ENCODE measurements at places on chromosomes 2 and 18.

DNA sequence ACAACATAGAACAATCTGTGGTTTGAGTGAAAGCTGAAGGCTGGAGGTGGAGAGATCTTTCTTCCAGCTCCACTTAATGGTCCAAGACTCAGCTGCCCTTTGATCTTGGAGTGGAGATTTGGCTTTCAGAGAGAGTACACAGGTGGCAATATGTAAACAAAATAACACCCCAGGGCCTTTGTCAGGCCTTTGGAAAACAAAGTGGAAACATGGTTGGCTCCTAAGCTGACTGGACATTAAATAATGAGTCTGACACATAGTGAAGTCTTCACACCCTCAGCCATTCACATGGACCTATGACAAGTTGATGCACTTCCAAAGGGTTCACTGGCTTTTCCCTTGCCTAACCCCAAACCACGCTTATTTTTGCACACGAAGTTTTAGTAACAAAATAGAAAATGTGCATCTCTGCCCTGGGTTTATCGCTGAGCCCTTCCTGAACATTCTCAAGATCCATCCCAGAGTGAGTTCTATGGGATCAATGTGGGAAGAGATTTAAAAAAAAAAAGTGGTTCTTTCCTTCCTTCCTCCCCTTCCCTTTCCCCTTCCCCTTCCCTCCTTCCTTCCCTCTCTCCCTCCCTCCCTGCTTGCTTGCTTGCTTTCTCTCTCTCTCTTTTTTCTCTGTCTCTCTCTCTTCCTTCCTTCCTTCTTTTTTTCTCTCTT, 201.3 kb upstream of the NT5C1B start:
- no peak for DNase-seq

DNA sequence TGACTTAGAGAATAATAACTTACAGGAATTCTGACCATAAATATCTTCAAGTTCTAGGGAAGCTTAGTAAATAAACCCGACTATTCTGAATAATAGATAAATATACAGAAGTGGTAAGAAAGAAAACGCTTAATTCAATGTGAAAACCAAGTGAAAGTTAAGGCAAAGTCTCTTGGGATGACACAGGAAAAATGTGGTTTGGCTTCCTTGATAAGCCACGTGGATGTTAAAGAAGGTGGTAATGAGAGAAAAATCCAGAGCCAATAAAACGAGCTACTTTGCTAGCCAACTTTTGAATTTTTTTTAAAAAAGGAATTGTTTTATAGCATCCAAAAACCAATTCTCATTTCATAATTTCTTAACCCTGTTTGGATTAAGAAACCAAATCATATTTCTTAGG, 166.2 kb upstream of the VRK2 start:
- no peak for DNase-seq

DNA sequence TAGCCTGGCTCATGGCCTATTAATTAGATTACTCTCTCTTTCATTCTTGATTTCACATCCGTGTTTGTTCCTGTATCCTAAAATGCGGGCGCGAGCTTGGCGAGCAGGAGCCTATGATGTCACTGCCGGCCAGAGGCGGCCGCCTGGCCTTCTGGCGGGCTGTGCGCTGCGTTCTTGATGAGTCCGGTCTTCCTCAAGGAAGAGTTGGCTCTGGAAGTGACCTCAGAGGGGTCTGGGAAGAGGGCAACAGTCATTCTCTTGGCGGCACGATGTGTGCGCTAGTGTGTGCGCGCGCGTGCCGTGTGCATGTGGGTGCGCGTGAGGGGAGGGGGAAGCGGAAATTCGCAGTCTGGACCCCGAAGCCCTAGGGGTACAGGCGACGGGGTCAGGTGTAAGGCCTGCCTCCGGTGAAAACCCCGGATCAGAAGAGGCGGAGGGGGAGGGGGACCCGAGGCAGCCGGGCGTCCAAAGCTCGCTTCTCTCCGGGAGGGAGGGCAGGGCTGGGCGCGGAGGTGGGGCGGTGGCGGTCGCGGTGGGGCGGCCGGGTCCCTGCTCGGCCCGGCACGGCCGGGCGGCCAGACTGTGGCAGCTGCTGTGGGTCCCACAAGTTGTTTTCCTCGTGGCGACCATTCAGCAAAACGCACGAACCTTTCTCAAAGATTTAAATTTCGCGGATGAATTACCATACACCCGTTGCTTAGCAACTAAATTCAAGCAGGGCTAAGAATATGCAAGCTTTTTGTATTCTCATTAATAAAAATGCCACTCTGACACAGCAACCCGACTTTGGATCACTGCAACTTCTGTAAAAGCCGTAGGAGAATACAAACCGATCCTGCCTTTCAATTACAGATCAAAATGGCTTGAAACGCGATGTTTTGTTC, 8.4 kb downstream of the POU3F3 start:
- DNase-seq: no peak

DNA sequence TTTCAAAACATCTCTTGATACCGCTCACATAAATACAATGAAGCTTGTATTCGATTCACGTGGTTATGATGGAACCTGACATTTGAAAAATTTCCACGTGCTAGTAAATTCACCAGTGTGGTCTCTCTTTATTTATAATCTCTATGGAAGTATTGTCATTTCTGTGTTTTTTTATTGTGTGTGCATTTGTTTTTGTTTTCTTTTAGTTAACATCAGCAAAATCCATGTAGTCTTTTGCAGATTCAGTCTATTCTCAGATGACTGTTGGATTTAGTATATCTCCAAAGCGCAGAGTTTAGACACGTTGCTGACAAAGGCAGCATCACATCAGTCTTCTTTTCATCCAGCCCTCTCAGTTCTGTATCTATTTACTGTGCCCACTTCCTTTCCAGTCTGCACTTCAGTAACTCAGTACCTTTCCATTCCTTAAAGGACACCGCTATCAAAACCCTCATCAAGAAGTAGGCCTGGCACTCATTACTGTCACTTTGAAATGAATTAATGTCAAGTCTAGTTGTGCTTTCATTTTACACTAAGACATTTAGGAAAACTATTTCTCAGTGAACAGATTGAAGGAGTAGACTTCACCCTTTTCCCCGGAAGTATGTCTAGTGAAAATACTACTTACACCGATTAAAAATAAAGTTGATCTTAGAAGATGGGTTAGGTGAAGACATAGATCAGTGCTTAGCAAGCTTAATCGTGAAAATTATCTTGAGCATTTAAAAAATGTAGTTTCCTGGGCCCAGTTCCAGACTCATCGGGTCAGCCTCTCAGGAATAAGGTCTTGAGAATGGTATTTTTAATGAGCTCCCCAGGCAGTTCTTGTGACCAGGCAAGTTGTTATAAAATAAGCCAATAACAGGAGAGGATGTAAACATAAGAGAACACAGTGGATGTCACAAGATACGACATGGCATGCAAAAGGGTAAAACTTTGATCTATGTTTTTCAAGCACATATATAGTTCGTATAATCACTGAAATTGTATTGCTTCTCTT, 506.8 kb upstream of the ZEB2 start:
- DNase-seq: no peak

DNA sequence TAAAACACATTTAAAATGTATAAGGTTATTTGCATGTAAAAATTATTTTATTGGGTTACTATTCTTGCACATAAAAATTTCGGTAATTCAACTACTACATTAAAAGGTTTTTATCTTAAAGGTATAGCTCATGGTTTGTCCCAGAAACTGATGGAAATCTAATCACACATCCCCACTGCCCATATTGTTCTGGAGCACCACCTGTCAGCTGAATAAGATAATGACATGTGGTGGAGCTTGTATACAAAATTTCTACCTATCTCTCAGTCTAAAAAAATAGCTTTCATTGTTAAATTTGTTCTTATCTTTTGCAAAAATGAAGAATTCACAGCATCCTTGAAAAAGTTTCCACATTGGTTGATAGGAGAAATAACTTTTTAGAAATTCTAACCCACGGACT, 18.3 kb downstream of the ERBB4 start:
- no peak for DNase-seq

- DNase-seq: no peak
Observed at GRCh38 chr18:58871514-58872420, 7.1 kb downstream of the ZNF532 start.

DNA sequence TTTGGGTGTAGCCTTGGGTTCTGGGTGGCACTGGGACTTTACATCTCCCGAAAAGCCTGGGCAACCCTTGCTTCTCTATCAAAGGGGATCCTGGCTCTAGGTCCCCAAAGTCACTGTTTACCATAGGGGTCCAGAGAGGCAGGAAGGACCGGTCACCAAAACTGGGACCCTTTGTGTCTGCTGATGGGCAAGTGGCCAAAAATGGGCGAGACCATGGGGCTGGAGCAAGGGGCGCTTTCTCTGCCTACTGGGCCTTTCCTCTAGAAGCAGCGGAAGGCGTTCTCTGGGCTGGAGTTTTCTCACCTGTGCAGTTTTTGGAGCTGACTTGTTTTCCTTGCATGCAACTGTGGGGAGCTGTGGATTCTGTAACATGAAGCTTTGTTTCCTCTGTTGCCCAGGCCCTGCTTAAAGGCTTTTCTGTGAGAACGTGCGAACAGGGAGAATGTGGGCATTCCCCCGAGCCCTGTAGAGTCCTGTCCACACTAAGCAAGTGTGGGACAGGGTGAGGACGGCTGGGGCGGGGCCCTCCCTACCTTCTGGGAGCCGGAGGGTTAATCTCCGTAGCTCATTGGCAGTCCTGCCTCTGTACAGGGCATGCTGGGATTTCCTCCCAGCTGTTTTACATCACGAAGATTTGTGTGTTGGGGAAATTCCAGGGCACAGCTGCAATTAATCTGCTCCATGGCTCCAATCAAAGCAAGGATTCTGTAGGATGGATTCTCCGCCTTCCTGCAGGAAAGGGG, 50.2 kb downstream of the TGOLN2 start:
- DNase-seq: no peak

DNA sequence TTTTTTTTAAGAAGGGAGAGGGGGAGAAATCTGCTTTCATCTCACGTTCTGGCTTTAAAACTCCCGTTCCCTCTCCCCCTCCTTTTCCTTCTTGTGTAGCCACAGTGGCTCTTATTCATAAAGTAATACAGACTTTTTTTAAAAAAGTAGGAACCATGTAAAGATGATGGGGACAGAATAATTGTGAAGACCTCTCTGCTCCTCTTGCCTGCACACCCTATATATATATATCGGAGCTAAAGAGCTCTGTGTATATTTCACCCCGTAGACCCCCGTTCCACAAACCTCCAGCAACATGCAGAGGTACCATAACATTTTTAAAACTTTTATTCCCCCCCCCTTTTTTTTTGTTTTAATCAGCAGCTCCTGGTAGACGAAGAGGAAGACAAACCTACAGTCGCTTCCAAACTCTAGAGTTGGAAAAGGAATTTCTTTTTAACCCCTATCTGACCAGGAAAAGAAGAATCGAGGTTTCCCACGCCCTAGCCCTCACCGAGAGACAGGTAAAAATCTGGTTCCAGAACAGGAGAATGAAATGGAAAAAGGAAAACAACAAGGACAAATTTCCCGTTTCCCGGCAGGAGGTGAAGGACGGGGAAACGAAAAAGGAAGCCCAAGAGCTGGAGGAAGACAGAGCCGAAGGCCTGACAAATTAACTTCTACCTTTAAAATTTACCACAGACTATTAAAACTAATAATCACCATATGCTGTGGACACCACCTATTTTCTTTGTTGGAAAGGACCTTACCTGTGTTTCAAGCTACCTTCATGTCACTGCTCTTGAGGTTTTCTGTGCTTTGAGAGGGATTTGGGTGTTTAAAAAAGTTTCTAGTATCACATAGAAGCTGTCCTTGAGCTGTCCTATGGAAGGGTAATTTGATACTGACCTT, 1.7 kb downstream of the HOXD8 start:
- no peak for DNase-seq

- DNase-seq: no peak
Observed at GRCh38 chr2:158495175-158495574, 38.4 kb downstream of the PKP4 start.

- no peak for DNase-seq
Observed at GRCh38 chr2:143481733-143482132, 352.5 kb downstream of the ARHGAP15 start.

DNA sequence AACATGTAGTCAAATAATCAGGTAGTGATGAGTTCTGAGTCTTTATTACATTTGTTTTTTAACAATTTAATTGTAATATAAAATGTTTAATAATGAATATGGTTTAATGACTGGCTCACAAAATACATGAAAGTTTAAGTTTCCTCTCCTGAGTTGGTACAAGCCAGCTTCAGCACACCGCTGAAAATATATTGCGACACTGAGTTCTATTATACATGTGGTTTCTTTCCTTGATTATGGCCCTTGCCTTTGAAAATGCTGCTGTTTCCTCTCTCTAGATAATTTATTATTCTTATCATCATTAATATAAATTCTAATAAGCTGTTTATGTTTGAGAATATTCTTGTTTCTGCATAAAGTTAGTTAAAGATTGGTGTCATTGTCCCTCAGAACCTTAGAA, 249.3 kb downstream of the PARD3B start:
- DNase-seq: no peak

- no peak for DNase-seq
Observed at GRCh38 chr2:174951745-174952144, 53.4 kb downstream of the CHN1 start.
